Dermis microvascular lymphatic vessel endothelial cell (primary cell): ENCODE measurements at places on chromosomes 1 and 21. TPM values are rescaled to one million over a fixed set of nuclear protein-coding genes. Genes with fewer than 3 reads are reported as not detected.

PLXNA2 gene
- total RNA-seq: 40.8 and 54.7 TPM in 2 replicates

KMO gene
- total RNA-seq: not detected in 2 replicates

FAM72B gene
- total RNA-seq: 2.3 and 3.0 TPM in 2 replicates

INAVA gene
- total RNA-seq: under 0.01 TPM in 1 of 2 replicates, not detected in the other

SPRR5 gene
- total RNA-seq: not detected in 2 replicates

PRRX1 gene
- 0.25 and 0.64 TPM in 2 replicates for total RNA-seq

ATP1B1 gene
- total RNA-seq: 5.3 and 7.7 TPM in 2 replicates

DNA sequence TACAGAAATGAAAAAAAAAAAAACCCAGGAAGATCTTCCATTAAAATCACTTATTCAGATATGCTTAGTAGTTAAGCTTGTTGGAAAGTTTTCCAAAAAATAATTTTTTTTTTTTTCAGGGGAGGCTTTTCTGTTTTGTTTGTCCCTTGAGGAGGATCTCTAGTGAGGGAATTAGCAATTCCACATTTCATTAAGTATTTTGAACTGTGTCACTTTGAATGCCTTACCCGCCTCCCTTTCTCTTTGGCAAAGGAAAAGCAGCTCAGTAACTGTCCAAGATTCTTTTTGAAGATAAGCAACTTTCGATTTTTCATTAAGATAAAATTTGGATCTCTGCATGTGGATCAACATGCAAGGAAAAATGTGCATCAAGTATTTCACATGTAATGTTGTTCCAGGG lies 1.8 kb downstream of the NTNG1 start:
- DNase-seq: no peak

GRCh38 chr1:192545896-192546521 lies 29.6 kb upstream of the RGS1 start:
- no peak for DNase-seq

DNA sequence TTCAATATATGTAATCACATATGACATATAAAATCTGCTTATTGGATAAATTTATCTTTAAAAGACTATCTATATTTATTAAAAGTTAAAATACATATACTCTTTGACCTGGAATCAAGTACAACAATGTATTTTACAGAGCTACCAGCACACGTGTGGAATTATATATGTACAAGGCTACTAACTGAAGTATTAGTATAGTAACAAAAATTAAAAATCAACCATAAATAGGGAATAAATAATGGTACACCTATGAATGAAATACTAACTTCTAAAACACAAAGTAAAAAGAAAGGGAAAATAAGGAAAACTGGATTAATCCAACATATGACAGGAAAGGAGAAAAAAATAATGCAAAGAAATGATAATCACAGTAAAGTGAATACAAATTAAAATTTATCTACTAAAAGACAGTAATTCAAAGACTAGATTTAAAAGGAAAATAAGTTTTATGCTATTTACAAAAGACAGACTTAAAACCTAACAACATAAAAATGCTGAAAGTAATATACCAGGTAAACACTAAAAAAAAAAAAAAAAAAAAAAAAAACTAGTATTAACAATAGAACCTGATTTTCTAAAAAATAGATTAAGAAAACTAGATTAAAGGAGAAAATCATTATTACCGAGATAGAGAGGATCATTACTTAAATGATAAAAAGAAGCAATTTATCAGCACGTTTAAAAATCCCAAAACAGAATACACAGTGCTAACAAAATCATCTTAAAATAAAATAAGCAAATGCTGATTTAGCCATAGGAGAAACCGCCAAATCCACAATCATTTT lies 27.9 kb downstream of the MRPL39 start:
- DNase-seq: no peak

DNA sequence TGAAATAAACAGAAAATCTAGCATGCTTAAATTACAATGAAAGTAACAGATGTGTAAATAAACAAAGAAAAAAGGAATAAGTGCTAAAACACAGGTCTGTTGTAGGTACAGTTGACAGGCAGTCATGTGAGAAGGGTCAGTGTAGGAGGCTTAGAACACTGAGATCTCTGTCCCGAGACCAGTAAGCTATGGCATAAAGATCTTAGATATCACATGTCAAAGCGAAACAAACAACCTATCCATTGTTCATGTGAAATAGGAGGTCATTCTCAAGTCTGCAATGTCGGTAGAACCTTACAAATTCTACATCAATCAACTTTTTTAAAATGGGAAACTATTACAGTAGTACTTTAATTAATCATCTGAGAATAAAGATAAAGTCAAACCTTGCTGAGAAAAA lies 428.9 kb upstream of the ADGRL2 start:
- no peak for DNase-seq

DNA sequence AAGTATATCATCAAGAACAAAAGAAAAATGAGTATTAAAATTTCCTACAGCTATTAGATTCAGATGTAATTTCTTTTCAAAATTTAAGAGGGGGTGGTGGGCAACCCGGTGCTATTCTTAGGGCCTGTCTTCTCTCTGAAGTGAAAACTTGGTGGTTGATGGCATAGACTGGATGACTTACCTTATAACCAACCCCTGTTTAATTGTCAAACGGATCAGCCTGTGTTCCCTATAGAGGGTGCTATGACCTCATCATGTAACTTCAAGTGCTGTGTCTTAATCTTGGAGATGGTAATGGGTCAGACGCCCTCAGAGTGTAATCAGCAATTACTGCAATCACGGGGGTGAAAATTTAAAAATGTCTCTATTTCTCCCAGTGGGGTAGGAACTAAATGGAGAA lies 176.2 kb downstream of the PCP4 start:
- DNase-seq: no peak

- DNase-seq: no peak
These were observed 27.7 kb upstream of the AJAP1 start for GRCh38 chr1:4626560-4627319.

DNA sequence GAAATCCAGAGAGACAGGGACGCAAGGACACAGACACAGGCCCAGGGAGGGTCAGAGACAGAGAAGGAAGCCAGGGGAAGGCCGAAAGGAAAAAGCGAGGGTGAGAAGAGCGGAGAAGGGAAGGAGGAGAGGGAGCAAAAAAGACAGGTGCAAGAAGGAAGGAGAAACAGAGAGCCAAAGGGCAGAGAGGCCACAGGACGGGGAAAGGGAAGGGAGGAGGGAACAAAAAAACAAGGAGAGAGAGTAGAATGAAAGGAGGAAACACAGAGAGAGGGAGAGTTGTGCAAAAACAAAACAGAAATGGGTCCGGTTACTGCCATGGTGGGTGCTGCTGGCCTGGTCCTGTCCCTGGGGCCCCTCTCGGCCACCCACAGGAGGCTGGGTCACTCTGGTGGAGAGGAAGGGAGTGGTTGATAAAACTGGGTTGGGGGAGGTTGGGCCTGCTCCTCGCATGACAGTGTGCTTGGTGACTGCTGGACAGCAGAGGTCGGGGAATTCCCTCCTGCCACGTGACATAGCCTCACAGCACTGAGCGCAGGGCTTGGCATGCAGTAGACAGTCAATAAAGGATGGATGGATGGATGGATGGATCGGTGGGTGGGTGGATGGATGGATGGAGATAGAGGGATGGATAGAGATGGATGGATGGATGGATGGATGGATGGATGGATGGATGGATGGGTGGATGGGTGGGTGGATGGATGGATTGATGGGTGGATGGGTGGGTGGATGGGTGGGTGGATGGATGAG lies 64.8 kb downstream of the RAP1GAP start:
- DNase-seq: no peak

DNA sequence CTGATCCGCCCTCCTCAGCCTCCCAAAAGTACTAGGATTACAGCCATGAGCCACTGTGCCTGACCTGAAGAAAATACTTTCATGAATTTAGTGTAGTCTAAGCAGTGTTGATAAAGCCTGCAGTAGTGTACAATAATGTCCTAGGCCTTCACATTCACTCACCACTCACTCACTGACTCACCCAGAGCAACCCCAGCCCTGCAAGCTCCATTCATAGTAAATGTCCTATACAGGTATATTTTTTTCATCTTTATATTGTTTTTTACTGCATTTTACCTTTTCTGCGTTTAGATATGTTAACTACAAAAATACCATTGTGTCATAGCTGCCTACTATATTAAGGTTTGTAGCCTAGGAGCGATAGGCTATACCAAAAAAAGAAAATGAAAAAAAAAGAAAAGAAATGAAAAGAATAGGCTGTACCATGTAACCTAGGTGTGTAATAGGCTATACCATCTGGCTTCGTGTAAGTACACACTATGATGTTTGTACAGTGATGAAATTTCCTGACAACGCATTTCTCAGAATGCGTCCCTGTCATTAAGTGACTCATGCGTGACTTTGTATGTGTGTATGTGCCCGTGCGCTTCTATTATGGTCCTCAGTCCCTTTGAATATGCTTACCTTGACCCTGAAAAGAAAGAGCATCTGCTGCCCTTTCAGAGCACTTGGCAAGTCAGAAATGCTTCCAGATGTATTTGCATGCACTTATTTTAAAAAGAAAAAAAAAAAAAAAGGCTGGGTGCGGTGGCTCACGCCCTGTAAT lies 9.2 kb upstream of the SLAMF8 start:
- DNase-seq: peak; percentile 4

GRCh38 chr1:112992780-112993179 lies 36.8 kb upstream of the SLC16A1 start:
- DNase-seq: no peak

DNA sequence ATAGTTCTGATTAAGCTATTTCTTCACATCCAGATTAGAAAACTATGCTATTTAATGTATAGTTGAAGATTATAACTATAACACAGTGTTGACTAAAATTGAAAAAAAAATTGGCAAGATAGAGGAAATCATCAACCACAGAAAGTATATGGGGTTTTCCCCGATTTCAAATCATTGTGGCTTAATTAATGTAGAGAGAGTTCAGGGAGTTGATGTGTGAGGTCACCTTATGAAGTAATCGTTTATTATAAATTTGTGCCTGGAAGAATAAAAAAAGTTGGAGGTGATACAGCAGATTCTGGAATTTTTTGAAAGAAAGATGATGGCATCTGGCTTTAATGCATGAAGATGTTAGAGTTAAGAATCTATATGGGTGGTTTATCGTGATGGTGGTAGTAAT lies 84.3 kb downstream of the PTGS2 start:
- DNase-seq: no peak

DNA sequence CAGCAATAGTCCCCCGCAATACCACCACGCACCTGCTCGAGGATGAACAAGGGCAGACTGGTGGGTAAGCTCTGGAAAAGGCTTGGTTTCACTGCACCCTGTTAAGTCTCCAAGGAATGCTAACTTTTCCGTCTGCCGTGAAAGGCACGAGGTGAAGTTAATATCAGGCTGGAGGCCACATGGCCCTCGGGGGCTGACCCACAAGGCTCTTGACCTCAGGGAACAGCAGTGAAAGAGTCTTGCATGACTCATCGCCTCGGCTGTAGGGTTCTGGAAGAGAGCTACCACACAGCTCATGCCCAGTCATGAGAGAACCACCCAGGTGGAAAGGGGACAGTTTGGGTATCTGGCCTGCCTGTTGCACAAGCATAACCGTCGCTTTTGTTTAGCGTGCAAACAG lies 24.7 kb downstream of the SCCPDH start:
- no peak for DNase-seq

GRCh38 chr1:90346349-90346748 lies 351.4 kb downstream of the ZNF326 start:
- no peak for DNase-seq

DNA sequence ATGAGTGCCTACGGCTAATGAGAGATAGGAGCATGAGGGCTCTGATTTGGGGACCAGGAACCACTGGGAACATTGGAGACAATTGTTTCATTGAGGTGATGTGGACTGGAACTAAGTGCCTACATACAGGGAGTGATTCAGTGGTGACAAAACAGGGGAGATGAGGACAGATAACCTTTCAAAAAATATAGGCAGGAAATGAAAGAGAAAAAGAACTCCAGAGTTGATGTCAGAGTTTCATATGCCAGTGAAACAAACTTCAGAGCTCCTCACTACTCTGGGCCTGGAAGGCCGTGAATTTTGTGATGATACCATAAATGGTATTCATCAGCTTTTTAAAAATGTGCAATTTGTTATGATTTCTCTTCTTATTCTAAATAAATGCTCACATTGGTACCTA lies 39.3 kb downstream of the FASLG start:
- peak; percentile 21 for DNase-seq

DNA sequence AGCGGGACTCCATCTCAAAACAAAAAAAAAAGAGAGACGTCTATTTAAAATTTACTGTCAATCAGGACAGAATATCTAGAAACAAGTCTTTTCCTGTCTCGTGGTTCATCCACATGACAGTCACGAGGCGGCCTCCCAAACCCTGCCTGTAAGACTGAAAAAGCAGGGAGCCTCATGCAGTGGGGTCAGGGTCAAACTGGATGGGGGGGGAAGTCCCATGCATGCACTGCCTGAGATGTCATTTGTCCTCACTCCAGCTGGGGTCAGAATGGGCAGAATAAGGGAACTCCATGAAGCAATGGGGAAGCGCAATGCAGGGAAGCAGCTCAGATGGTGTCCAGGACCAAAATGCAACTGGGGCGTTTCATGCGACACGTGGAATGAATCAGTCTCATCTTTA lies 85.5 kb downstream of the PIK3CD start:
- no peak for DNase-seq

DNA sequence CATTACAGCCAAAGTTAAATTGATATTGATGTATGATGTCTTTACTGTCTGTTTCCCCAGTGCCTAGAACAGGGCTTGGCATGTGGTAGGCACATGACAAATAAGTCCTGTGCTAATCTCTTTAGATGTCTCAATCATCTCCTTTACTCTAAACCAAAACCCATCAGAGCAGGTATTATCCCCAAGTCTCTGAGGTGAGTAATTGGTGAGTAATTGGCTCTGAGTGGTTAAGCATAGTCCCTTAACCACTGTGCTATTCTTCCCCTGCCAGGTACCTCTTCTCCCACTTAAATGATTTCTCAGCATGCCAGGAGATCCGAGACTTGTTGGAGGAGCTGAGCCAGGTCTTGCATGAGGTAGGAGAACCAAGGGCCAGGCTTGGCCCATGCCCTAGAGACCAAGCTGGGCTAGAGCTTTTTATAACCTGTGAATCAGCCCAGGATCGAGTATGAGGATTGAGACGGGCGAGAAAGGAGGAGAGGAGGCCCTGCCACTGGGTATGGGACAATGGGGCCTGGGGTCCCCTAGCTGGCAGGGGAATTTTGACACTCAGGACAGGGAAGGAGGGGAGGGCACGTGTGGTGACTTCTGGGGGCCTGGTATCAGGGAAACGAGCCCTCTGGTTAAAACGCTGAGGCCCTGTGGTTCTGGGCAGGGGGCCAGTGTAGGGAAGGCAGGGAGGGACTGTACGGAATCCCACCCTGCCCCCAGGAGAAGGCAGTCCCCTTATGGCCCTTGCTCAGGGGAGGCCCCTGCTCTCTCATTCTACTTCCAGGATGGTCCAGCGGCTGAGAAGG lies 4.5 kb downstream of the CNKSR1 start:
- DNase-seq: no peak

GRCh38 chr1:15433471-15433870 lies 4.8 kb upstream of the CTRC start:
- no peak for DNase-seq

- no peak for DNase-seq
These were observed 7.7 kb downstream of the SLC37A1 start for GRCh38 chr21:42521384-42521783.
